ENCODE measurements at places on chromosomes 6 and 20. TPM values are rescaled to one million over a fixed set of nuclear protein-coding genes. Genes with fewer than 3 reads are reported as not detected.

Gene PERP
- total RNA-seq, result 29.8 TPM

Gene REM1
- total RNA-seq, result not detected

Gene RPN2
- total RNA-seq, result 164 TPM

Gene KIF25
- total RNA-seq, result not detected

Gene RCAN2
- total RNA-seq, result 0.09 TPM

Gene TRIM31
- total RNA-seq, result not detected

Gene GABRR1
- total RNA-seq, result not detected
